Kidney epithelial cell (primary cell): ENCODE measurements at places on chromosomes 11 and 22.

DNA sequence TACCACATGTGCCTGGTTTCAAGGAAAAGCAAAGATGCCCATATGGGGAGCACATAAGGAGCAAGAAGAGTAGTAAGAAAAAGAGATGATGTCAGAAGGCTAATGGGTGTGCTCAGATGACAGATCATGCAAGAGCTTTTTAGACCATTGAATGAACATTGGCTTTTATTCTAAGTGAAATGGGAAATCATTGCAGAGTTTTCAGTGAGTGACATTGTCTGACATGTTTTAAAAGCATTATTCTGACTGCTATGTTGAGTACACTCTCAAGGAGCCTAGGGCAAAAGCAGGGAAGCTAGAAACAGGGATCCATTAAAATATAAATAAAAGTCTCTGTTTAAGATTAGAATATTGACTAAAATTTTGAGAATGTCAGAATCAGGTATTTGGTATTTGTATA lies 133.6 kb downstream of the METTL15 start:
- DNase-seq: no peak

GRCh38 chr22:39435616-39436015 lies 21.2 kb upstream of the MGAT3 start:
- DNase-seq: no peak

DNA sequence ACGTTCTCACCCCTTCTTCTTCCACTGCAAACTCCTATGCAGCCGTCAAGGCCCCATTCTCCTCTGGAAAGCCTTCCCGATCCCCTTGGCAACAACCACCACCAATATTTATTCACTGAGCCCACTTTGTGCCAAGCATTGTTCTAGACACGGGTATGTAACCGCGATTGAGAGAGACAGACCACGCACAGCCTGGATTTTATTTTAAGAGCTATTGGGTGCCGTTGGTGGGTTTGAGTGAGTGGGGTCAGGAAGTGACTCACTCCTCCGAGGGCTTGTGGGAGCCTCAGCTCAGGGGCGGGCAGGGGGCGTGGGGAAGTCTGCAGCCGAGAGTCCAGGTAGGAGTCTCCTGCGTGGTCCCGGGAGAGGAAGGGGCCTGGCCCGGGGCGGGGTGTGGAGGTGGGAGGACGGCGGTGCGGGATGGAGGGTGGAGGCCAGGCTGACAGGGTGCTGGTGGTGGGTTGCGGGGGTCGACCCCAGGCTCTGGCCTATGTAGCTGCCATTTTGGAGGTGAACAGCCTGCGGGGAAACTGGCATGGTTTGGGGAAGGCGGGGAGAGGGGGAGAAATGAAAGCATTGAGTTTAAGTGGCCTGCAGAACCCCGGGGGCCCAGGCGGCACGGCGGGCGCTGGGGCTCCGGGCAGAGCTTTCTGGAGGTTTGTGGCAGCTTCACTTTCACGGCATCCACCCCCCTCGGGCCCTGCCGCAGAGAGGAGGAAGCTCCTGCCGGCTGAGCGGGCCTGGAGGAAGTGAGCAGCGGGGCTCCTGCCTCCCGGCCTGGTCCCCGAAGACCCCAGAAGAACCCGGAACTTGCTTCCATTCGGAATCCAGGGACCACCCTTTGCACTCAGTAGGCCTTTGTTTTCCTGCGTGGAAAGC lies 547 bp downstream of the PARVG start:
- no peak for DNase-seq

DNA sequence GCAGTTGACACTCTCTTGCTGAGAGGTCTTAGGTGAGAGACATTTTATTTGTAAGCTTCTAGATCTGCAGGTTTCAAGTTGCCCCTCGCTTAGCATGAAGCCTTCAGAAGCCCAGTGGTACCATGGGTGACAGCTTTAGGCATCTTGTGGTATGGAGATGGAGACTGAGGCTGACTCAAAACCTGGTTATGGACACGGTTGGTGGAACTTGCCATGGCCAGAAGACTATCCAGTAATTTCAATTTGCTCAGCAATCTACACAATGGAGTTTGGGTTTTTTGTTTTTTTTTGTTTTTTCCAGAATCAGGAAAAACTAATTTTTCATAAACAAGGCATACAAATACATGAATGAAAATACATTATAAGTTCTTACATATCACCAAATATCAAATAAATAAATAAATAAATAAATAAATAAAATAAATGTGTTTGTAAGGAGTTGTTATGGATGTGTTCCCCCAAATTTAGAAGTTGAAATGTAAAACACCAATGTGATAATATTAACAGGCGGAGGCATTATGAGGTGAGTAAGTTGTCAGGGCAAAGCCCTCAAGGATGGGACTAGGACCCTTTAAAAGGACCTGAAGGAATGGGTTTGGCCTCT lies 22.6 kb downstream of the ETS1 start:
- DNase-seq: no peak

DNA sequence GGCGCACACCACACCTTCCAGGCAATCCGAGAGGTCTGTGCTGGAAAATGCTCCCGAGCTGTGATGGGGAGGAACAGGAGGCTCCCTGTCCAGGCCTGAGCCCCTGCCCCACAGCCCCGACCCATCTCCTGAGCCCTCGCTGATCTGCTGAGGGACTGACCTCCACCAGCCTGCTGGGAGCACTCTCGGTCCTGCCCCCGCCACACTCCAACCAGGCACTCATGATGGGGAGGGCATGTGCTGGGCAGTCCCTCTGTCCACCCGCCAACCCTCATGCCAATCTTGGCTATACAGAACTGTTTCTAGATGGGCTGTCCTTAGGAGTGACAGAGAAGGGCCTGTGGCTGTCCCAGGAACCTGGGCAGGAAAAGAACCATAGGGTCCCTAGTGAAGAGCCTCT lies 70.8 kb downstream of the TRMU start:
- no peak for DNase-seq

DNA sequence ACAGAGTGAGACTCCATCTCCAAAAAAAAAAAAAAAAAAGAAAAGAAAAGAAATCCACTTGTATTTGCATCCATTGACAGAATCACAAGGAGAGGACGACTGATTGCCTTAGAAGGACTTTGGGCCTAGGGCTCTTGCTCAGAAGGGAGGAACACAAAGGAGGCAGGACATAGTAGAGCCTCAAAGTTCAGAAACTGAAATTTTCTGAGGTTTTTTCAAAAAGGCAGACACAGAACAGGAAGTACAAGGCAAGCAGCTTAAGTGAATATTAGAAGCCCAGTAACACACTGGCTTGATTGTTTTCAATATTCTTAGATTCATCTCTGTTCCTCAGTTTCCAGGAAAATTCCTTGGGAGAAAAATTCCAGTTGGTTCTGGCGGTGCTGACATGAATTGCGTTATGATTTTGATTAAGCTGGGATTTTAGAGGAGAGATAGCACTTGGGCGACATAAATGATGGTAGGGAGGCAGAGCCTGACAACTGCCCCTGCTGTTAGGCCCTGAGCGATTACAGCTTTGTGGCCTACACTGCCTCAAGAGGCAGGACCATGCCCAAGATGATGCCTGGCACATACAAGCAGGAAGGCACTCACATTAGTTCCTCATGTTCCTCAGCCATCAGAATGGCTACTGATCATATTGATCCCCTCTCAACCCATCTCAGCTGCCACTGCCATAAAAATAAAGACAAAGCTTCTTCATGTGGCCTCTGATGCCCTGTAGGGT lies 15.3 kb downstream of the CLPB start:
- no peak for DNase-seq

GRCh38 chr11:76621868-76622267 lies 48.7 kb downstream of the LRRC32 start:
- no peak for DNase-seq

- DNase-seq: no peak
These were observed 2.4 kb downstream of the CELSR1 start for GRCh38 chr22:46534901-46535630.

- DNase-seq: no peak
These were observed 13.6 kb downstream of the IL17RA start for GRCh38 chr22:17098379-17098819.

- DNase-seq: no peak
These were observed 12.0 kb downstream of the TSPAN18 start for GRCh38 chr11:44738791-44739190.

GRCh38 chr11:71453918-71454304 lies 908 bp downstream of the NADSYN1 start:
- DNase-seq: no peak

DNA sequence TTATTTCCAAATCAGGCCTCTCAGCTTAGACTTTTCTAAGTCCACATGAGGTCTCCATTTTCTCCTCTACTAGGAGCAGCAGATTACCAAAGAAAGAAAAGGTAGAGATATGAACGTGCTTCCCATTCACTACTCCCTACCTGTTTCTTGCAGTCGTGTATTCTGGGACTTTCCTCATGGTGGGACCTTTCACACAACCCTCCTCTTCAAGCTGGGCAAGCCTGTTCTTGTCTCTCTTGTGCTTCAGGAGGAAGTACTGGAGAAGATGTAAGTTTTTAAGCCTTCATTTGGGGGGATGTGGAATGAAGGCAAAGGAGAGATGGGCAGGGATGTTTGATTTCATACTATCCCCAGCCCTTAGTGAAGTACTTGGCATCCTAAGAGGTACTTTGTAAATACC lies 128.8 kb upstream of the SESN3 start:
- no peak for DNase-seq

GRCh38 chr22:46422896-46423295 lies 87.4 kb downstream of the TRMU start:
- no peak for DNase-seq

DNA sequence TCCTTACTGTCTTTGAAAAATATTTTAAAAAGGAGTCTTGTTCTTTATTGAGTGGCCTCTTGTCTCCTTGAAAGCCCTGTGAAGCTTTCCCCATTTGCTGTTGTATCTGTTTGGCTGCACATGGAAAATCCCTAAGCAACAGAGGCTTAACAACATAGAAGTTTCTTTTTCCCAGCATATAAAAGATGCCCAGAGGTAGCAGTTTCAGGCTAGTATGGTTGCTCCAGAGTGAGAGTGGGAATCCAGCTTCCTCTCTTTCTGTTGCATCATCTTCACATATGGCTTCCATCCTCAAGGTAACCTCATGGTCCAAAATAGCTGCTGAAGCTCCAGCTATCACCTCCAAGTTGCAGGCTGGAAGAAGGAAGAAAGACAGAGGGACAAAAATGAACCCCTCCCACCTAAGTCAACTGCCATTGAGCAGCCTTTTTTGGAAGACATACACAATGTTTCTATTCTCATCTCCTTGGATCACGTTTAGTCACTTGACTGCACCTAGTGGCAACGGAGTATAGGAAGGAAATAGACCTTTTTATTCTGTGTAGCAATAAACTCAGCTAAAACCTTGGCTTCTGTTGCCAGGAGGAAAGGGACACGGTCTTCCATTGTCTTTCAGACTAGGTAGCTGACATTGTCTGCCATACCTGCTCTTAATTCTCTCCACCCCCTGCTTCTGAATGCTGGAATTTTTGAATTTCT lies 5.3 kb downstream of the CSF2RB start:
- DNase-seq: no peak

GRCh38 chr11:104161751-104162450 lies 2.0 kb downstream of the PDGFD start:
- no peak for DNase-seq

GRCh38 chr22:19242699-19243098 lies 48.8 kb downstream of the CLTCL1 start:
- DNase-seq: no peak

GRCh38 chr11:78269806-78270205 lies 81.1 kb downstream of the USP35 start:
- DNase-seq: no peak

DNA sequence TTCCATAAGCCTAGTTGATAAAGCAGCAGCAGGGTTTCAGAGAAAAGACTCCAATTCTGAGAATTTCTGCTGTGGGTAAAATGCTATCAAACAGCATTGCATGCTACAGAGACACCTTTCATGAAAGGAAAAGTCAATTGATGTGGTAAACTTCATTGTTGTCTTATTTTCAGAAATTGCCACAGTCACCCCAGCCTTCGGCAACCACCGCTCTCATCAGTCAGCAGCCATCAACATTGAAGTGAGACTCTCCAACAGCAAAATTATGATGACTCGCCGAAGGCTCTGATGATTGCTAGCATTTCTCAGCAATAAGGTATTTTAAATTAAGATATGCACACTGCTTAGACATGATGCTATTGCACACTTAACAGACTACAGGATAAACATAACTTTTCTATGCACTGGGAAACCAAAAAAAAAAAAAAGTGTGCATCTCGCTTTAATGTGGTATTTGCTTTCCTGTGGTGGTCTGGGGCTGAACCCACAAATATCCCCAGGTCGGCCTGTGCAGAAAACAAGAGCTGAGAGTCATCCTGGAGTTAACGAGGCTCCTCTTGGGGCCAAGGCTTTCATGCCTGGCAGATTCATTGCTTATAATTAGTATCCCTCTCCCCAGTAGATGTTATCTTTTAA lies 192.1 kb downstream of the CTTN start:
- no peak for DNase-seq
